SK-N-SH (cell line): ENCODE measurements at places on chromosomes 11 and 22. TPM values are rescaled to one million over a fixed set of nuclear protein-coding genes. Genes with fewer than 3 reads are reported as not detected.

Gene RAPSN
- 0.07 and 0.23 TPM in 2 replicates for polyA plus RNA-seq

Gene LDHAL6A
- not detected in 2 replicates for polyA plus RNA-seq

- no peak for DNase-seq
These were observed 80.1 kb downstream of the USP35 start for GRCh38 chr11:78268591-78269410.

Gene CPT1B
- polyA plus RNA-seq, result 33.2 and 40.4 TPM in 2 replicates

Gene CRYAB
- polyA plus RNA-seq, result 0.92 and 1.5 TPM in 2 replicates

- DNase-seq, result peak; percentile 65
These were observed 4.4 kb downstream of the SLC2A11 start for GRCh38 chr22:23862103-23862502.

GRCh38 chr22:27207907-27208306 is 550.5 kb downstream of the MIAT start:
- DNase-seq, result no peak

GRCh38 chr11:76673176-76674142 is 2.9 kb upstream of the LRRC32 start:
- DNase-seq, result no peak

DNA sequence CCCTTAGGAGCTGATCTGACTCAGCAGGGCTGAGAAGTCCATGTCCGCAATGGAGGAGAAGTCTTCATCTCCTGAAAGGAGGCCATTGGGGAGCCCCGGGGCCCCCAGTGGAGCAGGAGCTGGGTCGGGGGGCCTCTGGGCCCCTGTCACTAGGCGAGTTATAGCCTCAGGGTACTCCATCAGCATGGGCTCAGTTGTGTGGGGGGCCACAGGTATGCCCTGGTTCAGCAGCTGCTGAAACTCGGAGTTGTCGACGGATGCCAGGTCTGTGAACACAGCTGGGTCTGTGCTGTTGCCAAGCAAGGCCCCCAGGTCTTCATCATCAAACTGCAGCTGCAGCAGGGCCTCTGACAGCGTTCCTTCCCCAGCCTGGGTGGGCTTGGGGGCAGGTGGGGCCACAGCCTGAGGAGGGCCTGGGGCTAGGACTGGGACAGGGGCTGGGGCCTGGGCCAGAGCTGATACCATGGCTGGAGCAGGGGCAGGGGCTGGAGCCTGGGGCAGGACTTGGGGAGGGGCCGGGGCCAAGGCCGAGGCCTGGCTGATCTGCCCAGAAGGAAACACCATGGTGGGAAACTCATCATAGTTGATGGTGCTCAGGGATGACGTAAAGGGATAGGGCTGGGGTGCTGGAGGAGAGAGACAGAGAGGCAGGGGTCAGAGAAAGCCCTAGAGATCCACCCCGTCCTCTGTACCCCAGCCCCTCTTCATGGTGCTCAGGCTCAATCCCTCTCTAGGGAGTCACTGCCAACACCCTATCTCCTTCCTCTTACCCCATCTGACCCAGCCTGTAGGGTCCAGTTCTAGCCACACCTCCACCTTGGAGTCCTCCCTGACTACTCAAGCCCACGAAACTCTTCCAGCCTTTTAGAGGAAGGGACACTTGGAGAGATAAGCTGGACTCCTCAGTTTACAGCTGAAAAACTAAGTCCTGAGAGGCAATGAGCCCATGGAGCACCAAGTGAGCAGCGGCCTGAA is 8.1 kb downstream of the RELA start:
- no peak for DNase-seq

Gene C11orf65
- polyA plus RNA-seq, result 0.07 and 0.29 TPM in 2 replicates

Gene B3GAT1
- 0.15 and 0.16 TPM in 2 replicates for polyA plus RNA-seq

DNA sequence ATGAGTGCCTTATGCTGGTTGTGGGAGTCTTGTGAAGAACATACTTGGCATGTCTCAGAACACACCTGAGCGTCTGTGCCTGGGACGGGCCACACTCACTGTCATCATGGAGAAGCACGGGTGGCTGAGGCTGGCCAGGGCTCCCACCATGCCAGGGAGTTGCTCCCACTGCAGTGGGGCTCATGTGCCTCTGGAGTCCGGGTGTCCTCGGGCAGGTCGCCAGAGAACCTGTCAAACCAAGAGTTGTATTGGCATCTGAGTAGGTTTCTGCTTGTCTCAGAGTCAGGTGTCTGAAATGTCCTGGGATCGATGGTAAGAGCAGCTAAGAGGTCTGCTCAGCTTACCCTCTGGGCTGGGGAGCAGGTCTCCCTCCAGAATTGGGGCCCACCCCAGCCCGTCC is 92.1 kb downstream of the BCR start:
- DNase-seq, result no peak

DNA sequence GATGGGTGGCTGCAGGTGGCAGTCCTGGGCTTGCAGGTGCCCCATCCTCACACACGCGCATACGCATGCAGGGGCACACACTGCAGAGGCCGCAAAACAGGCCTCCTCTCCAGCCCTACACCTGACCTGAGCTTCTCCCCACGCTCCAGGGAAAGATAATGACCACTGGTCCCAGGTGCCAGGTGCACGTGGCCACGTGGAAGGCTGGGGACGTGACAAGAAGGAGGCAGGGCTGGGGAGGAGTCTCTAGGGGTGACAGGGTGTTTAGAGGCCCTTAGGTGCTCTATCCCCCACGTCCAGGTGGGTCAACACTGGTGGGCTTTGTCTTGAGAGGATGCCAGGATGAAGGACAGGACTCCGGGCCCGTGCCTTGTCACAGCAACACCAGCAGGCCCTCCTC is 23.5 kb upstream of the CPT1A start:
- DNase-seq, result no peak

DNA sequence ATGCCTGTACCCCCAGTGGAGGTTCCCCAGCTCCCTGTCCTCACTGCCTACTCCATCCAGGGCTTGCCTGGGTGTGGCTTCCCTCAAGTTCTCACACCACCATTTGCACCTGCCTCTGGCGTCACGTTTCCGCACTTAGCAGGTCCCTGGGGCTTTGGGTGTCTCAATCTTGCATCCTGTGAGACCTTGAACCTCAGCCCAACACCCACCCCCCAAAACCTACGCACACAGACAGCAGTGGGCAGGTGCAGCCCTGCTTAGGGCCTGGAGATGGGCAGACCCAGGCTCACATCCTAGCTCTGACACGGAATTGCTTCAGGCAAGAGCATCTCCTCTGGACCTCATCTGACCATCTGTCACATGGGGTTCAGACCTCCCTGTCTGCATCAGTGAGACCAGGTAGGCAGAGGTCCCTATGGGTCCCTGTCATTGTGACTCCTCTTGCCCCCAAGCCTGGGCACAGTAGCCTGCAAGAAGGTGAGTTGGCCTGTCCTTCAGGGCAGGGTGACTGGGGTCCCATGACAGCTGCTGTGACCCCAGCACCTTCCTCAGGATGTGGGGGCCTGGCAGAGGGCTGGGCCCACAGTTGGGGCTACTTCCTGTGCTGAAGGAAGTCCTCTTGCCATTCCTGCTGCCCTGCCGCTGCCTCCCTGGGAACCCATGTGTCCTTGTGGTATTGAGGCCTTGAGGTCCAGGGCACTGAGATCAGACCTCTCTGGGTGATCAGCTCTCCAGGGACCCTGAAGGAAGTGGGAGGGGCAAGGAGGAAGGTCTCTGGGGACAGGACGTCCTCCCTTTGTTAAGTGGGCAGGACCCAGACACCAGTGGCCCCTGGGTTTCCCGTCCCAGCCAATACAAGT is 2.0 kb downstream of the SIPA1 start:
- DNase-seq, result no peak

GRCh38 chr11:44066732-44067141 is 667 bp downstream of the ACCS start:
- peak; percentile 42 for DNase-seq

- no peak for DNase-seq
These were observed 23.1 kb downstream of the FADD start for GRCh38 chr11:70226183-70226582.

GRCh38 chr11:77886401-77886800 is 65.5 kb downstream of the AAMDC start:
- no peak for DNase-seq

Gene LRRC74B
- polyA plus RNA-seq, result 0.02 and 0.03 TPM in 2 replicates

Gene PAX6
- polyA plus RNA-seq, result not detected in 2 replicates

GRCh38 chr22:27251563-27251962 is 550.0 kb downstream of the MN1 start:
- DNase-seq, result no peak

DNA sequence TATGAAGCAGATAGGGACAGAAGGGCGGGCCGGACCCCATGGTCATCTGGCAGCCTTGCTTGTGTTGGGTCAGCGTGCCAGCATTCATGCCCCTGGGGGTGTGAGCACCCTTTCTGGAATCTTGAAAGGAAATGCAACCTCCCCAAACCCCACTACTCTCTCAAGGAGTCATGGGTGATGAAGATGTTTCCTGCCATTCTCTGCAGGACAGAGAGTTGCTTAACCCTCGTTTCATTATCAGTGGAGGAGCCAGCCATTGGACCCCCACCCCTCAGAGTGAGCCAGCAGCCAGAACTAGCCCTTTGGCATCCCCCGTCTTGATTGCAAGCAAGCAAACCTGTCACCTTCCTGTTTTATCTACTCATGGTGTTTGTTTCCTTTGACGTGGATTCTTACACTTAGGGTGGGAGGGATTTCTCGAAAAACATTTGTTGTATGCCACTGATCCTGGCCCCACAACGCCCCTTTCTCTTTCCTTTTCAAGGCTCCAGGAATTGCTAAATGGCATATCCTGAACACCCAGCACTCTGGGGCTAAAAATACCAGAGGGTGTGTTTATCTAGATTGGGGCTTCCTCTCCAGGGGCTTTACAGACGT is 258.3 kb downstream of the ETS1 start:
- no peak for DNase-seq

GRCh38 chr11:2708151-2708581 is 8.4 kb upstream of the KCNQ1OT1 start:
- DNase-seq, result no peak

DNA sequence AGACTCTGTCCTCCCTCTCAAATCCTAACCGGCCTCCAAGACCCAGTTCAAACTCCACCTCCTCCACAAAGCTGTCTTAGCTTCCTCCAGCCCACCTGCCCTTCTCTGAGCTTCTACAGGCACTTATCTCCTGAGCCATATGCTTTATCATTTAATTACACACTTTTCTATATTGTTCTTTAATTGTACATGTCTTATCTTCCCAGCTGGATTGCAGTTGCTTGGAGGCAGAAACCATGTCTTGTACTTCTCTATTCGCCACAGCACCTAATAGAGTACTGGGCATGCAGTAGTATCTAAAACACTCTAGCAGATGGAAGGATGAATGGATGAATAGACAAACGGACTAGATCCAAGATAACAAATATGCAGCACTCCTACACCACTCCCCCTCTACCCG is 11.3 kb downstream of the TRIM29 start:
- DNase-seq, result no peak
